Glutamatergic neuron (in vitro differentiated cells): ENCODE measurements at places on chromosomes 13 and 19.

GRCh38 chr19:49849433-49850220, 1.3 kb upstream of the PTOV1 start:
- DNase-seq, result no peak

DNA sequence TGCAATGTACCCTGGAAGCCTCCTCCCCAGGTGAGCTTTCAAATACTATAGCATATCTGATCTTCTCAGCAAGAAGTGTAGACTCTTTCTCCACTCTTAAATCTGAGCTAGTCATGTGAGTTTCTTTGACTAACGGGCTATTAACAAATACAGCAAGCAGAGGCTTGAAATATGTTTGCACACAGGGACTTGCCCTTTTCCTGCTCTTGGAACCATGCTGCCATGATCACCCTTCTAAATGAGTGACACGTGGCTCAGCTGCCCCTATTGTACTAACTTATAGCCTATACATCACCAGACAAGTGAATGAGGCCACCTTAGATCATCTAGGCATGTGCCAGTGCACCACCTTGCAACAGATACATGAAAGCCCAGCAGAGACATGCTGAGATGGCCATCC, 13.3 kb upstream of the SUCLA2 start:
- DNase-seq, result no peak

DNA sequence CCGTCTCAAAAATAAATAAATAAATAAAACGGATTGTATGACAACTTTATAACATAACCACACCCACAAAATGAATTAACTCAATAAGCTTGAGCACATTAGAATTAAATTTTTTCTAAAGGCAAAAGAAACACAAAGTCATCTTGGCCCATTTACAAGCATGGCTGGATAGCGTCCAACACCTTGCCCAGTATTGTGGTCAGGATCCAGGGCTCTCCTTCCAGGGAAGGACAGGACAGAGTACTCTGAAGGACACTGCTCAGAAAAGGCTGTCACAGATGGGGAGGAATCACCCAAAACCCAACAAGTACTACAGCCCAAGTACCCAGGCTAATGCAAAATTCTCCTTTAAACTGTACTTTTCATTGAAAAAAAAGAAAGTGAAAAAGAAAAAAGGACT, 27.1 kb downstream of the SUGP2 start:
- no peak for DNase-seq

DNA sequence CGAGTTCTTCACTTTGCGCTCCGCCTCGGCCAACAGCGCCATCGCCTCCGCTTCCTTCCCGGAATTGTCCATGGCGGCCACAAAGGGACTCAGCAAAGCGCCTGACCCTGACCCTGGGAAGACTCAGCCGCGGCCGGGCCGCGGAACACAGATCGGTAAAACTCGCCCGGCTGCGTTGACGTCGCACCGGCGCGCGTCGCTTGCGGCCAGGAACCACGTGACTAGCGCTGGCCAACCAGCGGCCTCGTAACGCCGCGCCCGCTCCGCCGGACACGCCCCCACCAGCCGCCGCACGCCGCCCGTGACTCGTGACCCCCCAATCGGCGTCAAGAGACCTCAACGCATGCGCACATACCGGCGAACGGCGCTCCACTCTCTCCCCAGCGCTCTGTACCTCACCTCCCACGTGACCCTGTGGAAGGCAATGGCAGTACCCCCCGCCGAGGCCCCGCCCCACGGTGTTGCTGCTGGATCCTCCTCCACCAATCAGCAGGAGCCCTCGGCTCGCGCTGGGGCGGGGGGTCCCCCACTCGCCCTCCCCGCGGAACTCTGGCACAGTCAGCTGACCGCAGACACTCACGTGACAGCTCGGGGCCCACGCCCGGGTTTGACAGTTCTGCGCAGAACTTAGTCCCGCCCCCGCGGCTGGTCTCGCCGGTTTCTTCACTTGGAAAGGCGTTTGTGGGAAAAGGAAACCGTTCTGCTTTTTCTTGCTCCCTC, at the start of gene NAPA:
Gene NAPA, minus strand, starts transcription at position 195 of the 720 bp plus-strand sequence. Its CDS starts 123 bp downstream, at position 72.
- DNase-seq, result peak; percentile 100

DNA sequence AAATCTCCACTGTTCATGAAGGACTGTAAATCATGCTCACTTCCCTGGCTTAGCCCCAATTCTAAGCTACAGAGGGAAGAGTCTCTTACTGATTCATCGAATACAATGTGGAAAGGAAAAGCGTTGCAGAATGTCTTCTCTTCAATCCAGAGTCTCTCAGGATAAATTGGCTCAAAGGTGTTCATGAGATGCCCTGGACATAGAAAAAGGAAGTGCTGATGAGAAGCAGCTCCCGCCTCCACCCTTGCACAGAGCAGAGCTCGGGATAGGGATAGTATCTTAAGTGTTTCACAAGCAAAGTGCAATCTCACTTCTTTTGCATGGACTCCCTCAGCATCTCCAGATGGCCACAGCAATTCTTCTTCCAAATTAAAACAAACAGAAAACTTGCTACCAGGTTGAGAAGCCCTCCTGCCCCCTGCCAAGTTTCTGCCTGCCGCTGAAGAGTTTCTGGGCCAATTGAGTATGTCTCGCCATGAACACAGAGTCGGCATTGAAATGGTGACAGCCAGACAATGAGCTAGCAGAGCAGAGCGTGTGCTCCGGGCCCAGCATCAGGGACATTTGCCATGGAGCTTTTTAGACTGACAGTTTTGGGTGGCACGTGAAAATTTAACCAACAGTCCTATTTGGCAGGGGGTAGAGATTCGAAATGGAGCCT, 85.7 kb downstream of the C13orf42 start:
- DNase-seq, result no peak
